ENCODE measurements at places on chromosomes 4 and X.

DNA sequence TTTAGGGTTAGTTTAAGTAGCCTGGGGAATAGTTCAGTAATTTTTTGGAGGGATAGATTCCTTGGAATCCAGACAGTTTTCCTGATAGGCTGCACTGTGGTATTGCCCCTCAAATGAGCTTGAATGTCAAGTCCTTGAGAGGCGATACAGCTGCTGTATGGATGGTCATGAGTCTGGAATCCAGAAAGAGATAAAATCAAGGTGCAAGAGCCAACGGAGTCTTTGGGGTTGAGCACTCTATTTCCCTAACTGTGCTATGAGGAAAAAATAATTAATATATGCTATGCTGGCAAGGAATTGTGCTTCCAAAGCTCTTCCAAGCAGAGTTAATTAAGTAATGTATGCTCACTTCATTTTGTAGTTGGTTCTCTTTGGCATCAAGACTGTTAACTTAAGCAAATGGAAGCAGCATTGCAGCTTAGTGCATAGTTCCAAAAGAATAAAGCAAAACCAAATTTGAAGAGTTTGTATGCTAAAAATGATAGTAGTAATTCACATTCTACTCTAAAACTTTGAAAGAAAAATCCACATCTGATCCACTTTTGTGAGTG, 48.8 kb downstream of the LIMCH1 start:
- DNase-seq: no peak

- DNase-seq: no peak
Observed at GRCh38 chrX:108304210-108304609, 134.0 kb downstream of the COL4A6 start.

GRCh38 chrX:11420851-11421250, 127.6 kb downstream of the AMELX start:
- no peak for DNase-seq

- DNase-seq: no peak
Observed at GRCh38 chr4:42995343-42995944, 102.9 kb downstream of the GRXCR1 start.

DNA sequence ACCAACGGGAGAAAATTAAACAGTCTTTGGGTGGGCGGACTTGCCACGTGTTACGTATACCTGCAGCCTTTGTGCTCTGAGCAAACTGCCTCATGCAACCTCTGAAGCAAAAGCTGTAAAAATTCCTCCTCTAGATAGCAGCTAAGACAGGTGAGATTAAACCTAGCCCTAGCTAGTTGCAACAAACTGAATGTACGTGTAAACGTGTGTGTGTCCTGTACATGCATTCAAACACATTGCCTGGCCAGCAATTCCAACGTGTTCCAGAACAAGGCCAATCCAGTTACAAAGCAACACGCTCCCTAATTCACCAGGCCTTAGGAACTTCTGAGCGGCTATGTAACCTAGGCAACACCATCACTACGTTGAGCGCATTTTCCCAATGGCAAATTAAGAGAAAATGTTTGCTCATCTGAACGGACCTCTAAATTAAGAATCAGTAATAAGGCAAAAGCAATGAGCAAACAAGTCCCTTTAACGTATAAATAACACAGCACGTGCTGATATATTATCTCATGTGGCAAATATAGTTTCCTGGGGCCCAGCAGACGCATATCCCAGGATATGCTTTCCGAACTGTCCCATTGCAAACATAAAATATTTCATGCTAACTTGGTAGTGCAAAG, 792 bp downstream of the PPID start:
- no peak for DNase-seq

GRCh38 chr4:126604268-126604867, 1028.4 kb upstream of the INTU start:
- no peak for DNase-seq

- DNase-seq: no peak
Observed at GRCh38 chr4:15930314-15930713, 8.2 kb downstream of the FGFBP1 start.

Data from GM06990 (cell line).